Stimulated activated CD8-positive, alpha-beta memory T cell treated with anti-CD3 and anti-CD28 coated beads, Interleukin-7, amount 100 ng/mL, for 1 hour (primary cell): ENCODE measurements at places on chromosomes 12 and 14.

- no peak for DNase-seq
These were observed 4.2 kb downstream of the IFFO1 start for GRCh38 chr12:6551496-6552139.

DNA sequence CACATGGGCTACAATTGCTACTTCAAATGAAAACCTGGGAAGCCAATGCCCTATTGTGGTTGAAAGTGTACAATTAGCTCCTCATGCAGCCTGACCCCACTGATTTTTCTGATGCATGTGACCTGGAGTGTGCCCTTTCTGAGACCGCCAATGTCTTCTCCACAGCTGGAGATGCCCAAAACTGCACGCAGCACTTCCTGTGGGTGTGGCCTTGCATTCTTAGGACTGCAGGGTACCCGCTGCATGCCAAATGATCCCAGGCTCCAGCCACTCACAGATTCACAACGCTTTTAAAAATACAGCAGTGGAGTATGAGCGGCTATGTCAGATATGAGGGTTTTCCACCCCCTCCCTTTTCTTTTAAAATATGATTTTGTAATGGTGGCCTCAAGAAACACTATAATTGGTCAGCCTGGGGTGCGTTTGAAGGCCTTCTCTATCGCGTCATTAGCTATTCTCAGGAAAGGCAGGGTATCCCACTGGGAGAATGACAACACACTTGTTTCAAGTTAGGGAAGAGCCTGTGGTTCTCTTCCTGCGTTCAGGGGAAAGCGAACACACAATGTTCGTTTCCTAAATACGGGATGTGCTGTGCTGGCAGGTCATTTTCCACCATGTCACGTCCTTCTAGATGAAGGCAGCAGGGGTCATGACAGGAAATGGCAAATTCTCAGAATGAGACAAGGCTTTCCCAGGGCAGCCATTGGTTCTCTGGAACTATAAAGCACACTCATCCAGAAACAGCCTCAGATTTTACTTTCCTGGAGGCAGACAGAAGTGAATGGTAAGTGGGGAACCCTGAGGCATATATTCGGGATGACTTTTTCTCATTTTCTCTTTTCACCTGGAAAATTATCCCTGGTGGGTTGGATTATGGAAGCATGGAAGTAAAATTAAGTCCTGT lies at the start of gene APOLD1:
TSS of gene APOLD1 (plus strand) at position 749 of the 904 bp plus-strand sequence. CDS start at position 782, 33 bp downstream.
- DNase-seq = no peak

DNA sequence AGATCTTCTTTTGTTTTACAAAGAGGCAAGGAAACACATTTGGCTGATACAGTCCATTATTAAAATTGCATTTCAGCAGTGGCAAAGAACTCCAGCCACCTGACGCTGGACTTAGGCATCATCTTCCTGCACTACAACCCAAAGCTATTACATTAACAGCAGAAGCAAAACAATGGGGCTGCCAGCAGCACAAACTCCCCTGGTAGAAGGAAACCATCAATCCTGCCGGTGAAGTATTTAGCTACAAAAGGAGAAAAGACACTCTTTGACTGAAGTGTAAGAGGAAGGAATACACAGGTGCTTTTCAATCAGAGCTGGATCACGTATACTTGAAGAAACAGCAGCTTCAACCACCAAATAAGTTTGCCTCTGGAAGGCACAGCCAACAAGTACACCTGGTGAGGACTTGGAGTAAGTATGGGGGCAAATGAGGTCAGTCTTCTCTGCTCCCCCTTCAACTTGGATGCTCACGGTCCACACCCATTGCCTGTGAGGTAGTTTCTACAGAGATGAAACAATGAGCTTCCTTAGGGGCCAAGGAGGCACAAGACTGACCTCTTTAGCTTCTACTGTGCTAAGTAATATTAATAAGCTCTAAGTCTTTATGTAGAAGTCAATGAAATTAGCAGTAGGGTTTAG lies 125.9 kb upstream of the FOXN3 start:
- no peak for DNase-seq

DNA sequence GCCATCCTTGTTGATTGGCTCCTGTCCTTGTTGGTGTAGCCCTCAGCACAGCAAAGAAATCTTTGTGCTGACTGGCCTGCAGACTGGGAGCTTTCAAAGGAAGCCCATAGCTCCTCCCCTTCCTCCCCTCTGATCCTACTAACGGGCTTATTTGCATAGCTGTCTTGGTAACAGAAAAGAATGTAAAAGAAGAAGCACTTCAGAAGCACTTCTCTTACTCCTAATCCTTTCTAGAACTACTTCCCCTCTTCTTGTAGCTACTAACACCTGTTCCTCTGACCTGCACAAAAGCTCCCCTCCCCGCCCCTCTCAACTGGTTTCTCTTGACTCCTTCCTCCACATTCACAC lies 14.3 kb upstream of the RIC8B start:
- no peak for DNase-seq
